Stimulated activated naive B cell treated with anti-CD40 and anti-IgM and Interleukin-4, amounts not matched to agents 10 μg/mL and 1 μg/mL and 100 μg/mL, for 72 hours (primary cell): ENCODE measurements at places on chromosomes 13 and 19.

DNA sequence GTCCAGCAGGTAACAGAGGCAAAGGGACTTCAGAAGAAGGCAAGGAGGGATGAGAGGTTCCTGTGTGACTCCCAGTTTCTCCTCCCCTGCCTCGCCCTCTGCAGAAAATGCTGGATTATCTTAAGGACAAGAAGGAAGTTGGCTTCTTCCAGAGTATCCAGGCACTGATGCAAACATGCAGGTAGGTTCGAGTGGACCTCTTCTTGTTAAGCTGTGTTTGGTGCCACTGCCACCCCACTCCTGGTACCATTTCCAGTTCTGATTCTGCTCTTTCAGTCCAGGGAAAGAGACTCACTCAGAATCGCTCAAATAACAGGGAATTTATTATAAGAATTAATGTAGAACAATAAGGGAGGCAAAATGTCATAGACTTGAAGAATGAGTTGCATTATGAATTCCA is 82.5 kb downstream of the MAP4K1 start:
- H3K4me1 ChIP-seq, result peaks cover 23% of the 10 kb centered on the region
- H3K36me3 ChIP-seq, result peaks cover 12% of the 10 kb centered on the region
- no peak overlapping the region for H3K27ac ChIP-seq
- no peak for DNase-seq
- H3K4me3 ChIP-seq, result no peak overlapping the region

DNA sequence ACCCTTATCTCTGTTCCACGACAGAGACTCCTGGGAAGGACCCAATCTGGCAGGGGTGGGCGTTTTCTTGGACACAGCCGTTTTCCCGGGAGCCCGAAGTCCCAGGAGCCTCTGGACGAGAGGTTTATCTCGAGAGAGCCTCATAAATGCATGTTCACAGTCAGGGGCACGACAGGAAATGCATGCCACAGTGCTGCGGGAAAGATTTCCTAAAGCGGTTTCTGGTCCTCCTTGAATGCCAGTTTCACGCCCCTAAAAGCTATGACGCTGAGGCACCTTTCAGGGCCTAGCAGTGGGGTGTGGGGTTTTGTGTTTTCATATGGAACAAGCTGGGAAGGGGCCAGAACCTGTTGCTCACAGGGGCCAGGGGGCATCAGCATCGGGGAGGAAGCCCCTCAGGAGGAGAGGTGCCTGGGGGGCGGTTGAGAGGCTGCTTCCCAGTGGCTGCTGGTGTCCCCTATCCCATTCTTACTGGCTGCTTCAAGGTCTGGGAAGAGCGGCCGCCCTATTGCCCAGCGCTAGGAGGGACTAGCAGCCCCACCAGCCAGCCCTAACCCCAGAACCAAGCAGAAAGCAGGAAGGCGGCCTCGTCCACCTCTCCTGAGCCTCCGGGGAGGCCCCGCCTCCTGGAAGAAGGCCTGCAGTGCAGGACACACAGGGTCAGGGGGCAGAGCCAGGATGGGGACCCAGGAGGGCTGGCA is 157.0 kb downstream of the KDM4B start:
- no peaks in the 10 kb centered on the region for H3K27me3 ChIP-seq
- peak overlapping the region; percentile 84 for H3K27ac ChIP-seq
- peaks cover 59% of the 10 kb centered on the region for H3K4me1 ChIP-seq
- no peak overlapping the region for H3K4me3 ChIP-seq
- no peak for DNase-seq
- peaks cover 5% of the 10 kb centered on the region for H3K36me3 ChIP-seq

DNA sequence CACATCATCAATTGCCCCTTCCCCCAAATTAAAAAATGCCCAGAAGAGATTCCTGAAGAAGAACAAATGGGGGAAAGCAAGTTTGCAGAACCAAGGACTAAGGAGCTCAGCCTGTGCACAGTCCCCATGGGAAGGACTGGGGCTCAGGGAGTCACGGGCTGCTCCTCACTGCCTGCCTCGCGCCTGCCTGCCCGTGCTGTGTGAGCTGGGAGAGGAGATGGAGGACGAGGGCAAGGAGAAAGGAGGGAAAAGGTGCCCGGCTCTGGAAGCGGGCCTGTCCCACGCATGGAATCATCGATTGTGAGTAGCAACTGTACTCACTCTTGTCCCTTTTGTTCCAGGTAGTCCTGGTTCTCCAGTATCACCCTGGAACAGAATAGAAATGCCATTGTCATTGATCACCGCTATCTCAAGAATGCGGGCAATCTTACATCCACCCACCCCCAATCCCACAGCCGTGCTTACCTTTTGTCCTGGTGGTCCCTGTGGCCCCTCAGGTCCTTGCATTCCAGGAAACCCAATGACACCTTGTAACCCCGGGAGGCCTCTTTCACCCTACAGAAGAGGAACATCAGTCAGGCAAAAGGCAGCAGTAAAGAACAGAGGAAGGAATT is 93.4 kb downstream of the COL4A1 start:
- H3K27me3 ChIP-seq, result peaks cover 12% of the 10 kb centered on the region
- no peak overlapping the region for H3K27ac ChIP-seq
- H3K4me3 ChIP-seq, result no peak overlapping the region
- H3K36me3 ChIP-seq, result no peaks in the 10 kb centered on the region

- no peak for DNase-seq
- no peaks in the 10 kb centered on the region for H3K27me3 ChIP-seq
- H3K4me3 ChIP-seq, result no peak overlapping the region
- no peak overlapping the region for H3K27ac ChIP-seq
Measured at GRCh38 chr13:49596221-49596620, 10.9 kb upstream of the RCBTB1 start.
